Body of pancreas (tissue), 4 donors: ENCODE measurements at places on chromosomes 11 and 22. TPM values are rescaled to one million over a fixed set of nuclear protein-coding genes. Genes with fewer than 3 reads are reported as not detected.

GRCh38 chr22:21947040-21948014 is 5.3 kb downstream of the PPM1F start:
- no peak for DNase-seq

DNA sequence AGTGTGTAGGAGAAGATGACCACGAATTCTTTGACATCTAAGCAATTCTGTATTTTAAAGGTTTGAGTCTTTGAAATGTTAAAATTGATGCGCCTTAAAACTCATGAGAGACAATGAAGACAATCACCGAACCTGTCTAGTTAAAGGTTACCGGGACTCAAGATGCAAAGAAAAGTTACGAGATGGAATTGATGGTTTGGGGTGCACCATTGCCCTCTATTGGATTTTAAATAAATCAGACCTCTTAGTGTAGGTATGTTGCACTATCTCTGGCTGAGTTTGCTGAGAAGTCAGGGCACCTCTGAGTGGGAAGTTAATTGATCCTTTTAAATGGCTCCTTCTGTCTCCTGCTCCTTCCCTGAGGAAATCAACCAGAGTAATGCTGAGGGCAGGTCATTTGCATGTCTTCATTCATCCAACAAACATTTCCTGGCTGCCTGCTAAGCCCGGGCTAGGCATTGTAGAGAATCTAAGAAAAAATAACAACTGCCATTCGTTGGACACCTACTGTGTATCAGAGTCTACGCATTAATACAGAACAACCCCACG is 19.4 kb upstream of the TMA7B start:
- no peak for DNase-seq

GRCh38 chr11:72546866-72547265 is 112.5 kb upstream of the CLPB start:
- DNase-seq, result no peak

Gene CHKA
- 72.1 TPM for total RNA-seq

Gene DDT
- 78.4 TPM for total RNA-seq
